ENCODE measurements at places on chromosomes 11 and 22.

GRCh38 chr11:64642871-64643255 is 51.8 kb downstream of the SLC22A12 start:
- DNase-seq: no peak

DNA sequence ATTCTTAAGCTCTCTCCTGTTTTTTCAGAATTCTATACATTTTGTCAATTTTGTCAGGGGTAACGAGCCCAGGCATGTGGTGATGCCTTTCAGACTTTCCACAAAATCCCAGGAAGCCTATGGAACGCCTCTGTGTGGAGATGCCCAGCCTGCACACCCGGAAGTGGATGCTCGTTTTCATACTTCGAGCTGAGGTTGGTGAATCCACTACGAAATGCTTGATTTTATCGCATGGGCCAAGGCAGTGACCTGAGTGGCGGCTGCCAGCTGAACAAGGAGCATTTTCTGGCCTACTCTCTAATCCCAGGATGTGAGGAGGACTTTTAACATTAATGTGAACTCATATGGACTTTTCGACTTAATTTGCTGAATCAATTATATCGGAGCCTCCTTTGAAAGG is 426.7 kb upstream of the B3GAT1 start:
- no peak for DNase-seq

GRCh38 chr11:119406005-119406404 is 17.0 kb downstream of the THY1 start:
- DNase-seq: no peak

GRCh38 chr22:25928038-25928437 is 186.1 kb downstream of the MYO18B start:
- DNase-seq: no peak

DNA sequence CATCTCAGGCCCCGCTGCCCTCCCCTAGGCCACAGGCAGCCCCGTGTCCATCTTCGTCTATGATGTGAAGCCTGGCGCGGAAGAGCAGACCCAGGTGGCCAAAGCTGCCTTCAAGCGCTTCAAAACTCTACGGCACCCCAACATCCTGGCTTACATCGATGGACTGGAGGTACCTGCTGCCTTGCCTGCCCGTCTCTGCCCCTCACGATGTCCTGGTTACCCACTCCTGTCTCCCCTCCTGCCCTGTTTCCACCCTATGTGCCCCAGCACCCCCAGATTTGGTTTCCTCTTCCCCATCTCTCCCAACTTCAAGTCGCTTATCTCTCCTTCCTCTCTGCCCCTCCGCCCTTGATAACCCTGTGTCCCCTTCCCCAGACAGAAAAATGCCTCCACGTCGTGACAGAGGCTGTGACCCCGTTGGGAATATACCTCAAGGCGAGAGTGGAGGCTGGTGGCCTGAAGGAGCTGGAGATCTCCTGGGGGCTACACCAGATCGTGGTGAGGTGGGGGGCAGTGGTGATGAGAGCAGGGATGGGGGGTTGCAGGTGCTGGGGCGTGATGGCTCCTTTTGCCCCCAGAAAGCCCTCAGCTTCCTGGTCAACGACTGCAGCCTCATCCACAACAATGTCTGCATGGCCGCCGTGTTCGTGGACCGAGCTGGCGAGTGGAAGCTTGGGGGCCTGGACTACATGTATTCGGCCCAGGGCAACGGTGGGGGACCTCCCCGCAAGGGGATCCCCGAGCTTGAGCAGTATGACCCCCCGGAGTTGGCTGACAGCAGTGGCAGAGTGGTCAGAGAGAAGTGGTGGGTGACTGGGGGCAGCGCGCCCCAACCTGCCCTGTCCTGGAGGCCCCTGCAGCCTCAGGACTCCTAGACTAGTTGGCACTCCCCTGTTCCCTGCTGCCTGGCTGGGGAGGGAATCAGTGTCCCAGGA is 930 bp downstream of the SCYL1 start:
- DNase-seq: no peak

GRCh38 chr11:88175569-88176075 is 379 bp upstream of the RAB38 start:
- DNase-seq: no peak

All from activated CD4-positive, alpha-beta T cell treated with anti-CD3 and anti-CD28 coated beads for 1 hour (primary cell).